ENCODE measurements at places on chromosomes 11 and 22.

- DNase-seq = no peak
Observed at GRCh38 chr11:66933531-66933930, 24.7 kb downstream of the PC start.

DNA sequence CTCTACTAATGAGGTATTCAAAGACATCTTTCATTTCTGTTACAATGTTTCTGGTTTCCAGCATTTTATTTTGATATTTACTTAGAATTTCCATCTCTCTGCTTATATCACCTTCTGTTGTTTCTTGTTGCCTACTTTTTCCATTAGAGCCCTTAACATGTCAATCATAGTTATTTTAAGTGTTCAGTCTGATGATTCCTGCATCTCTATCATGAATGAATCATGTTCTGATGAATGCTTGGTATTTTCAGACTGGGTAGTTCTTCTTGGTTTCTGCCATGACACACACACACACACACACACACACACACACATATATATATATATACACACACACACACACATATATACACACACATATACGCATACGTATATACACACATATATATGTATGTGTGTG is 486.4 kb upstream of the ISX start:
- DNase-seq = no peak

- no peak for DNase-seq
Observed at GRCh38 chr11:59558270-59558643, 46.9 kb downstream of the OR4D9 start.

- DNase-seq = peak; percentile 41
Observed at GRCh38 chr22:19046719-19047609, 75.2 kb downstream of the DGCR2 start.
